ENCODE measurements at places on chromosomes 5 and 9. TPM values are rescaled to one million over a fixed set of nuclear protein-coding genes. Genes with fewer than 3 reads are reported as not detected.

The RGS7BP gene
- polyA plus RNA-seq: 72.3 TPM

The CD14 gene
- 3.2 TPM for polyA plus RNA-seq

The LECT2 gene
- polyA plus RNA-seq: not detected

The FCN2 gene
- polyA plus RNA-seq: not detected

The DBH gene
- polyA plus RNA-seq: not detected

The IL4 gene
- not detected for polyA plus RNA-seq

The IL12B gene
- polyA plus RNA-seq: not detected

The POU5F2 gene
- 0.14 TPM for polyA plus RNA-seq

Data from Purkinje cell (primary cell).